ENCODE measurements at places on chromosomes 12 and 14.

DNA sequence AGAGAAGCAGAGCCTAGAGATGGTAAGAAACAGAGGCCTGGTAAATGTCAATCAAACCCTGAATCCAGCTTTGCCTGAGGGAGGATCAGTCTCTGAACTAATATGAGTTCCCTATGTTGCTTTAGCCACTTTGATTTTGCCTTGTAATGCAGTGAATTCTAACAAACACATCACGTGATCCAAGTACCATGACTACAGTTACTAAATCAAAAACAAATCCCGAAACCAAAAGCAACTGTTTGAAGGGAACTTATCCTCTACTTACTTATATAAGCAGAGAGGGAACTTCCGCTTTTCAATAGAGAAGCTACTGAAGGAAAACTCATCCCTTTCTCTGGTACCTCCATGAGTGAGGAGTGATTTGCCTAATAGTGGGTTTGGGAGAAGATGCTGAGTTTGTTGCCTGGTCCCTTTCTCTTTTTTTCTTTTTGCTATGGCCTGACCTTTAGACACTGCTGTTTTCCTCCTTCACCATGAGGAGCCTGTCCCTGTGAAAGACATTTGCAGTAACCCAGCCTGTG is 7.7 kb upstream of the PPTC7 start:
- DNase-seq: no peak

DNA sequence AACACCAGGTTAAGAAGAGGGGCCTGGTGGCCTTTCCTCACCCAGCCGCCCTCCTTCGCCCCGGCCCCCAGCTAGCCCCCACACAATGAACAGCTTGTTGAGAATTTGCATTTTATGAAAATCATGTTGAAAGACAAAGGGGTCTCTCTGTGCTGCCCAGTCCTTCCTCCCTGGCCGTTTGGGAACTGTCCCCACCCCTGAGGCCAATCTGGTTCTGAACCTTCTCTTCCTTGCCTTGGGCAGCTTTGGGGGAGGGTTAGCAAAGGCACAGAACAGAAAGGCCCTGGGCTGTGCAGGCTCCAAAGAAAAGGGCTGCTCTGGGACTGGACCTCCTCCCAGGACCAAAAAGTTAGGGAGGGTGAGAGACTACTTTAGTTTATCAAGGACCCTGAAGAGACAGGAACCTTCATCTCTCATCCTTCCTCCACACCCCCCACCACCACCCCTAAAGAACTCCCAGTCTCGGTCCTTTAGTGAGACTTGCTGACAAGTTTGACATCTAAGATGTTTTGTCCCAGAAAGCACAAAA is 1.3 kb downstream of the TAMALIN start:
- no peak for DNase-seq

DNA sequence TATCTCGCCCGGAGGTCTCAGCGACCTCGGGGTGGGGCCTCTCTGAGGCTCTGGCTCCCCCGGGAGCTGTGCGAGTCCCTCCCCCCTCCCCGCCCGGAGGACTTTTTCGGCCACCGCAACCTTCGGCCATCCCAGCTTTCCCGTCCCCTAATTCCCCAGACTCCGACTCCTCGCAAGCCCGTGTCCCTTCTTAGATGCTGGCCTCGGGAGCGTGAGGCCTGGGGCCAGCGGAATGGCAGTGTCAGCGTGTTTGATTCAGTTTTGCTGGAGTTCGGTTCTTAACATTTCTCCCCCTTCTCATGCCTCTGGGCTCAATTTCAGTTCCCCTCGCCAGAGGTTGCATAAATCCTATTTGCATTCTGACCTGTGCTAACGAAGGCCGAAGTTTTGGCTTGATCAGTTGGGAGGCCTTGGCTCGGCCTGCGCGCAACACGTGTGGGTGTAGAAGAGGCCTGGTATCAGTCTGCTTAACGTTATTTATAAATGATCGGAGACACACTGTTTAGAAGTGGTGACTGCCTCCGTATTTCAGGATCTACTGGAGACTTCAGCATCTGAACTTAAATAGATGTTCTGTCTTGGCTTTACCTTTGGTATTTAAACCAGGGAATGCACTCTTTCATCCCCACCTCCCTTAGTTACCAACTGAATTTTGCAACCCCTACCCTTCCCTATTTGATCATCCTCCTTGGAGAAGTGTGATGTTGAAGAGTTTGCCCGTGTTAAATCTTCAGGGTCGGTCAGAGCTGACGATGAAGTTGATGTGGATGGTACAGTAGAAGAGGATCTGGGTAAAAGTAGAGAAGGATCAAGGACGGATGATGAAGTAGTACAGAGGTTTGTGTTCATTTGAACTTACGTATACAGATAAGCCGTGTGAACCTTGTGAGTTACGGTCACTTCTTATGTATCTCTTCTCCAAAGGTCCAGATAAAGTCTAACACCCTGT is 851 bp downstream of the HSP90B1 start:
- DNase-seq: peak; percentile 39

- DNase-seq: no peak
Observed at GRCh38 chr14:52060080-52060479, 8.8 kb downstream of the NID2 start.

DNA sequence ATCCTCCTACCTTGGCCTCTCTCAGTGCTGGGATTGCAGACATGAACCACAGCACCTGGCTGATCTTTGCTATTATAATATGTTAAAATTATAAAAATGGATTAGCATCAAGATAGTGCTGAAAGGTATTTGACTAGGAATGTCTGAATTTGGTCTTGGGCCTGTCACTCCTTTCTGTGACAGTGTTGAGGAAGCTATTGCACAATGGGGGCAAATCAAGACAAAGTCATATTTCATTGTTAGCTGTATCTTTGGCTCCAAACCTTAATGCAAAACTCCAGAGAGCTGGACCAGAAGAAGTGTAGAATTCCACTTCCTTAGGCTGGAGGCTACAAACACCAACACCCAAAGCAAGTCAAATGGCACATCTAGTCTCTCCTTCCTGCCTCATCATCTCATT is 42.2 kb downstream of the ZCRB1 start:
- DNase-seq: no peak

- DNase-seq: no peak
Observed at GRCh38 chr12:10457760-10458159, 4.6 kb upstream of the KLRC1 start.

DNA sequence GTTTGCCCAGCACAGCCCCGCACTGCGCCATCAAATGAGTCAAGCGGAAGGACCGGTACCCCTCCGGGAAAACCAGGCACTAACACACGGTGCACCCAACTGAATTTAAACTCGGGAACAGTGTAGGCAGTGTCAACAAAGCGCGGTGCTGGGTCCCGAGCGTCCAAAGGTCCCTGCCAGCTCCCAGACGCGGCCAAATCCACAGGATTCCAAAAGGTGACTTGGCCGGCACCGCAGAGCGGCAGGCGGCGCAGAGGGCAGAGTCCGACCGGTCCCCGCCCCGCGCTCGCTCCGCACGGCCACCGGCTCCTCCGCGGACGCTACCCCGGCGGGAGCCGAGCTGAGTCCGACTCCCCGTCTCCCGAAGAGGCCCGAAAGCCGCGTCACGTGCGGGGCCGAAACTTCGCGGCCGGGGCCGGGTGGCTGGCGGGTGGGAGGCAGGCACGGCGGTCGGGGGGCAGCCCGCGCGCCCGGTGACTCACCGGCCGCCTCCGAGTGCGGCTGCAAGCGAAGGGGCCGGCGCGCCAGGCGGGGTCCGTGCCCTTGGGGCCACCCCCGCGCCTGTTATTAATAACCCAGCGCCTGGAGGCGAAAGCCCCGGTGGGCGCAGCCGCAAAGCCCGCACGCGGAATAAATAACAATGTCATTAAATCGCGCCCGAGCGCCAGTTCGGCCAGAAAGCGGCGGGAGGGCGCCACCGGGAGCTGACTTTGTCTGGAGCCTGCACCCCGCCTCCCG is 863 bp downstream of the DENND5B start:
- peak; percentile 48 for DNase-seq

GRCh38 chr14:32341947-32342846 is 13.1 kb downstream of the AKAP6 start:
- DNase-seq: no peak

DNA sequence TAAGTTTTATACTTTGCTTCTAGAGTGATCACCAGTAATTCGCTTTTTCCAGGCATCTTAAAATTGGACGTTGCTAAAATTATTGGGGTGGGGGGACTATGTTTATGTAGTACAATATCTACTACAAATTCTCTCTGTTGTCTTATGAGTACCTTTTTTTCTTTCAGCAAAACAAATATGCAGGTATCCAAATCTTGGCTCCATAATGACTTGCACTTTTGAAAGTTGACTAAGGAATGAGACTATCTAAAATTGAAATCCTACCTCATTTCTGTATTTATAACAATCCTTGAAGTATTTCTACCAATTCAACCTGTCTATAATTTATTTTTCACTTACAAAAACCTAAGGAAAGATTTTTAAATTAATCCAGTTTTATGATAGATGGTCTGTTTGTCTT is 2.4 kb downstream of the DYNC1H1 start:
- DNase-seq: no peak

DNA sequence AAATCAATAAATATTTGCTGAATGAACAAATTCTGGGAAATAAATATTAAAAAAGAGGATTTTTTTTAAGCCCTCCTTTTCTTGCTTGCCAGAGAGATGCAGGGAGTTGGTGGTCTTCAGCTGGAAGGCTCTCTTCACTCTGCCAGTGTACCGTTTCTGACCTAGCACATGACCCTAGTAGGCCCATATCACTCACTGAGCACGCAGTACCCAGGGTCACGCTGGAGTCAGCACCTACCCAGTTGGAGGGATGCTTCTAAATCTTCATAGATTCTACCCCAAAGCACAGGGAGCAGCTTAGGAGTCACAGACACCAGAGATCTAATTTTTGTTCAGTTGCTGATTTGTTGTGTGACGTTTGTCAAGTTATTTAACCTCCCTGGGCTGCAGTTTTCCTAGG is 195.4 kb upstream of the TBX3 start:
- DNase-seq: no peak

DNA sequence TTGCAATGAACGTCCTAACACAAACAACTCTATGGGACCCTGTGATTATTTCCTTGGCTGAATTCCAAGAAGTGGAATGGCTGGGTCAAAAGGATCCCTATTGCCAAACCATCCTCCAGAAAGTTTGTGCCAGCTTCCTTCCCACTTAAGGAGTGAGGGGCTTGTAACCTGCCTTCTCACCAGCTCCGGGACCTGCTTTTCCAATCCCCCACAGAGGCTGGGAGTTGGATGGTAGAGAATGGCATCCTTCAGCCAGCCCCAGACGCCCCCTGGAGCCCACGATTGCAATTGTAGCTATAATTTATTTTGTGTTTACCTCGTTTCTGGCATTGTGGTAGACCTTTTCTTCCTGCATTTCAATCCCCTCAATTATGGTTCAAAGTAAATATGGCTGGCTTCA is 9.7 kb upstream of the ZDHHC22 start:
- peak; percentile 75 for DNase-seq

GRCh38 chr14:26190646-26191045 is 407.2 kb downstream of the NOVA1 start:
- no peak for DNase-seq

Measured in DMS79 treated with DMSO at 0.1 percent for 48 hours (cell line).